ENCODE measurements at places on chromosomes 6 and 20.
A peak's percentile ranks its signal among the peaks of the same experiment; 100 is the strongest.

- DNase-seq: no peak
Observed at GRCh38 chr6:72936766-72937559, 288.3 kb downstream of the KHDC1L start.

DNA sequence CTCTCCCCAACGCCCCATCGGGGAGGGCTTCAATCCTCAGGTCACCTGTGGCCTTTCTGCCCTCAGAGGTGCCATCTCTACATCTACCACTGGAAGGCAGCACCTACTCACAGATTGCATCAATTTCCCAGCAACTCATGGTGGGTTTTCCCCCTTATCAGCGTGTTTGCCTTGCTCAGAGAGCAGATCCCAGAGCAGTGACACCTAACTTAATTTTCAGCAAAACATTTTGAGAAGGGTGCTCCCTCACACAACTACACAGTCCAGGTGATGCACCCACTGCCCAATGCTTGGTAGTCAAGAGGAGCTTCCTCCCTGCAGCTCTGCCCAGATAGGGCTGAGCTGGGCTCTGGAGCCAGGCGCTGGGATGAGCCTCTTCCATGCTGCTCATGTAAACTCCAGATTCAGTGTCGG, 48.2 kb downstream of the PLG start:
- no peak for DNase-seq

- no peak for DNase-seq
Observed at GRCh38 chr6:47483516-47483852, 5.9 kb downstream of the CD2AP start.

- no peak for DNase-seq
Observed at GRCh38 chr20:19758133-19758500, at the start of gene RIN2. Gene RIN2, plus strand, starts transcription at chr20:19758258. Its CDS starts 131,344 bp downstream, at chr20:19889602.

GRCh38 chr20:23212464-23212995, 126.4 kb upstream of the CD93 start:
- no peak for DNase-seq

DNA sequence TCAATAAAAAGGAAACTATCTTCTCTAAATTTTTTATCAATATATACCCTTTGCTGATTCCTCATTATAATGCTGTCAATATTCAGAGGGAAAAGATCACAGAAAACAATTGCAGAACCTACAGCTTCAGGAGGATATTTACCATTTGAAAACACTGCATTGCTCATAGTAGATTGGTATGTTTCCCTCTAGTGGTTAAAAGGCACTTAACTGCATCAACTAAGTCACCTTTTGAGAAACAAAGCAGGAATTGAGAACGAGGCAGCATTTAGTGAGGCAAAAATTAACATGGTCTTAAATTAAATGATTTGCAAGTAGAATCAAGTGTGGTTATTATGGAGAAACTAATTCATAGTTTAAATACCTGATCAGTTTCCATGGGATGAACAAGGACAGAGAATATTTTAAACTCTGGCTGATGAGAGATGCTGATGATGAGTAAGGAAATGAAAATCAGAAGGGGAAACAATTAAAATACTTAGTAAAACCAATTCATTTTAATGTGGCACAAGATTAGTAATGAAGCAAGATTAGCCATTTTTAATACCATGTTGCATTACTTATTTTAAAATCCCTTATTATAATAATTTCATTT, 642.1 kb downstream of the EPHA7 start:
- no peak for DNase-seq

DNA sequence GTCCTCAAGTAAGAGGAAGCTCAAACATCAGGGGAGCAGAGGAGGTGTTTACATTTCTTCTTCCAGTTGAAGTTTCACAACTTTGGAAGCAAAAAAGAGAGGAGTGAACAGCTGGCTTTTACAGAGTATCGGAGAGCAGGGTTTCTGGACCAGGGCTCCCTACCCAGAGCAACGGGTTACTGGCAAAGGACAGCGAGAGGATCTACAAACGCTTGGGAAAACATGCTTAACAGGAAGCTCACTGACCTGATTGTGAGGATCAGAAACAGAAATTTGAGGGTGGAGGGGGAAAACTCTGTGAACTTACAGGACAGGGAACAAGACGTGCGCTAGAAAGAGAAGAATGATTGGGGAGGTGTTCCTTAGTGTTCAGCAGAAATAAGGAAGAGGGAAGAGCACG, 85.7 kb upstream of the TAB2 start:
- DNase-seq: peak; percentile 18

- no peak for DNase-seq
Observed at GRCh38 chr20:37867289-37868195, 35.4 kb upstream of the VSTM2L start.

DNA sequence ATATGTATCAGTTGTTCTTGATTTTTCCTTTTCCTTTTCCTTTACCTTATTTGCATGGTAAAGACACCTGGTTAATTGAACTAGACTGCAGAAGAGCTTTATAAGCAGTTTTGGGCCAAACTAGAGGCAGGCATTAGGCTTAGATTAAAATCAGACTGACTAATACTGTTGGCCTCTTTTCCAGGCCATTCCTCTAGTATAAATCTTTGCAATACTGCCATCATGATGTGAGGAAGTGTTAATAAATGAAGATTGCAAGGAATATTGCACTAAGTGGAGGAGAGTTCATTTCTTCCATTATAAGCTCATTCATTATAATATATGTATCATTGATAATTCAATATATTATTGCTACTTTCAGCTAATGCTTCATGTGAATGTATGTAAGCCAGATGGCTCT, 163.8 kb downstream of the MMUT start:
- no peak for DNase-seq

- no peak for DNase-seq
Observed at GRCh38 chr6:22028403-22029090, 268.3 kb downstream of the PRL start.

DNA sequence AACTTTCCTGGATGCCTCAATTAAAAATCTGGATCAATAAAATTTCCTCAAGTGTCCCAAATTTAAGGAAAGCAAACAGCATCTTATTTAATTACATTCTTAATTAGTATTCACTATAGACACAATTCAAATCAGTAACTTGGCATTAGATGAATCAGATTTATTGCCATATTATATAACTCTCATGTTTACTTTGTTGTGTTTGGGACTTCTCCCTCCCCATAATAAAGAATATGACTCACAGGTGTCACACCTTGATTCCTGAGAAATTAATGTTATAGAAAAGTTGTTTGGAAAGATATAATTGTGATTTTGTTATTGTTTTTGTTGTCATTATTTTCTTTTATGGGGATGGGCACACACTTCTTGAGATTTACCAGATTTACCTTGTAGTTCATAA, 18.4 kb downstream of the EYA4 start:
- DNase-seq: no peak
